OCI-M1 (cell line): ENCODE measurements at places on chromosomes 2 and 18.

- DNase-seq: no peak
Measured at GRCh38 chr2:69994166-69994565, 32.7 kb upstream of the ASPRV1 start.

DNA sequence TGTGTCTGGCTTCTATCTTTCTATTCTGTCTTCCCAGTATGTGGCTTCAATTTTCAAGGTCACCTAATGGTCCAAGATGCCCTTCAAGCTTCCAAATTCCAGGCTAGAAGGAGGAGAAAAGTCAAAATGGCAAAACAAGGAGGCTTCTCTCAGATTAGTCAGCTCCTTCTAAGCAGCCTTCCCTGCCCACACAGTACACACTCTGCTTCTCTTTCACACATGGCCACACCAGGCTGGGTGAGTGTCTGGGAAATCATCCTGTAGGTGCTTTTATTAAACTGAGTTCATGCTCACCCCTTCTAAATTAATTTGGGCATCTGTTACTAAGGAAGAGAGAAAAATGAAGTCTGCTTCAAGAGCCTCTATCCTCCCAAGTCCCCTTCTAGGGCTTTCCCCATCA lies 277.2 kb upstream of the MGAT5 start:
- DNase-seq: no peak

- no peak for DNase-seq
Measured at GRCh38 chr2:230048010-230048671, 20.6 kb downstream of the SLC16A14 start.

GRCh38 chr2:35852-36251 lies 10.5 kb downstream of the FAM110C start:
- no peak for DNase-seq

DNA sequence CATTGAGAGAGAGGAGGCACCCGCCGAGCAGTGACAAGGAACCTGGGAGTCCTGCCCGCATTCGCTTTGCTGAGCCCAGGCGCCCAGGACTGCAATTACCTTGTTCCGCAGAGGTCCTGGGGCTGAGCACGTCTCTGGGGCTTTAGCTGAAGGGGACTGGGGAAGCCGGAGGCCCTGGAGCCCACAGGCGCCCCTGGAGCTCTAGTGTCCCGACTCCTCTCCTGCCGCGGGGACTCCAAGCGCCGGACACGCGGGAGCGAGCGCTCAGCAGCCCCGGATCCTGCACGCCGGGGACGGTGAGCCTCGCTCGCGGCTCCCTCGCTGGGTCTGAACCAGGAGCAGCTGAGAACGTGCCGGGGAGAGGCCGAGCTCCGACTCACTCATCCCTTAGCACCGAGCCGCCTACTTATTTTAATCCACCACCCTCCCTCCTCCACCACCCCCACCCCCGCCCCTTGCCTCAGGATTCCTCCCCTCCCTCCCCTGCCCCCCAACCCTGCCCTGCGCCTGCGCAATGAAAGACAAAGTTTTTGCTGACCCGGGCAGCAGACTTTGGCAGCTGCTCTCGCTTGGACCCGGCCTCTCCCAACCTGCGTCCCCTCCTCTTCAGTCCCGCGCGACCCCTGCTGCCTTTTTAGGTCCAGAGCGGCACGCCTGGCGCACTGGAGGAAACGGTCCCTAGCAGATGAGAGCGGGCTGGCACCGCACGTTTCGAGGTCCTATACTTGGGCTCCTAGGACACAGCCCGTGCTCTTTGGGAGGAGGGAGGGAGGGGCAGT lies at the start of gene OSR1:
Gene OSR1, minus strand, starts transcription at position 382 of the 779 bp plus-strand sequence. CDS start 4,818 bp downstream, outside the sequence.
- no peak for DNase-seq

- no peak for DNase-seq
Measured at GRCh38 chr2:3430172-3430571, 50.7 kb downstream of the TRAPPC12 start.

- no peak for DNase-seq
Measured at GRCh38 chr2:182360663-182361260, 66.1 kb downstream of the PDE1A start.

GRCh38 chr2:26692897-26693849 lies 651 bp downstream of the KCNK3 start:
- DNase-seq: no peak

- no peak for DNase-seq
Measured at GRCh38 chr2:9336241-9336575, 87.1 kb downstream of the ITGB1BP1 start.

DNA sequence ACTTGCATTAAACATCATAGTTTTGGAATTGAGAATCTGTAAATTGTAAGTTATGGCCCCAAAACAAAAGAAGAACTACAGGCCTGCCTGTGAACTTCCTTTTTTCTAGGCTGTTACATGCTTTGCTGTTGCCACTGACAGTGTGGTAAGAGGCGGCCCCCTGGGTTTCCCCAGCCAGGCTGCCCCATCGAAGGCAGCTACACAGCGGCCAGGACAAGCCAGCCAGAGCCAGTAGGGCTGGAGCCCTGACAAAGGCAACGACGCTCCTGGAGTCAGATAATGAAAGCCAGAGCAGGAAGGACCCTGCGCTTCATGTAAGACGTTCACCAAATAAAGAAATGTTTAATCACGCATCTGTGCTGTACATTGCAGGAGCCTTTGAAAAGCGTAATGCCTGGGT lies 55.0 kb downstream of the ANKRD44 start:
- peak; percentile 94 for DNase-seq

- DNase-seq: no peak
Measured at GRCh38 chr18:74517236-74517630, 17.1 kb upstream of the CNDP1 start.

GRCh38 chr2:67156796-67157195 lies 240.3 kb upstream of the ETAA1 start:
- DNase-seq: no peak

GRCh38 chr2:131475831-131476230 lies at the start of gene TUBA3D:
TSS of gene TUBA3D (plus strand) at chr2:131476119. CDS start at chr2:131476200, 81 bp downstream.
- DNase-seq: no peak

- no peak for DNase-seq
Measured at GRCh38 chr2:177796011-177796410, 276.6 kb downstream of the PDE11A start.

DNA sequence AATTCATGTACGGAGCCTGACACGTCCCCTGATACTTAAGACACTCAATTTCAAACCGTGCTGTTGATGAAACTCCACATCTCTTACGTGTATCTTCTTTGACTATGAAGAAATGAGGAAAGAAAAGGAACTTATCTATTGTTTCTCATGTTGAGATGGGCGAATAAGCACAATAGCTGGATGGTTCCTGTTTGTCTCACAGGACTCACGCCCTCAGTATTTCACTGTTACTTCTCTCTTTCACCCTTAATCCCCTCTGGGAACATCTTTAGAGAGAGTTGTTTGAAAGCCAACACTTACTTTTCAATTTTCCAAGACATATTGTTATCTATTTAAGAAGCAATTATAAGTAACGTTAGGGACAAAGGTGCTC lies 99.8 kb downstream of the COPS8 start:
- no peak for DNase-seq

- peak; percentile 65 for DNase-seq
Measured at GRCh38 chr2:212957624-212958023, 193.8 kb downstream of the IKZF2 start.

DNA sequence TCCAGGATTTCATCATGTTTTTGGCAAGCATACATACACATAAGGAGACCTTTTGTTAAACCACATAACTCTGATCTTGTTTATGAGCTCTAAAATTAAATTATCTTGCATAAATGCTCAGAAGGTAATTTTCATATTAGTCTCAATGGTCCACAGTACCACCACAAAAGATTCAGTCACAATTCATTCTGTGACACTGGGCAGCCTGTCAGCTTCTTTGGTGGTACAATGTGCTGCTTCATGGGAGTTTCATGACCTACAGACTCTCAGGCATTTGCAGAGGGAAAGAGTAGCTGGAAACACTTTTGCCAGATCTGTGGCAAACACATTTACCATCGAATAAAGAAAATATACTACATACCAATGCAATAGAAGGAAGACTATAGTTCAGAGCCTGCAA lies 51.3 kb upstream of the ZNF397 start:
- DNase-seq: no peak

DNA sequence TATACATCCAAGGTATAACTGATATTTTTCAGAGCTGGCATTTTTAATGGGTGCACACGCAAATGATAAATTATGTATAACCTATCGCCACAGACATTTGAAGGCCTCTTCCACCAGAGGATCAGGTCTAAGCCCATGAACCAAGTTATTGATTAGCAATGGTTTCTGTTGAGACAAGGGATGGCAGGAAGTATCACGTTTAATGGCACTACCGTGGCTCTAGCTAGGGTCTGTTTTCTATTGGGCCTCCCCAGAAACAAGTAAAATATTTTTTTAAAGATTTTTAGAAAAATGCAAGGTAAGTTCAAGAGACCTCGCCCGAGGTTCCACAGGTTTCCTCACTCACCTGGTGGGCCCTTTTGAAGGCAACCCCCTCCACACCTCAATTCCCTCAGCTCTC lies 667 bp downstream of the GFPT1 start:
- peak; percentile 21 for DNase-seq
